ENCODE measurements at places on chromosomes 16 and 17.

DNA sequence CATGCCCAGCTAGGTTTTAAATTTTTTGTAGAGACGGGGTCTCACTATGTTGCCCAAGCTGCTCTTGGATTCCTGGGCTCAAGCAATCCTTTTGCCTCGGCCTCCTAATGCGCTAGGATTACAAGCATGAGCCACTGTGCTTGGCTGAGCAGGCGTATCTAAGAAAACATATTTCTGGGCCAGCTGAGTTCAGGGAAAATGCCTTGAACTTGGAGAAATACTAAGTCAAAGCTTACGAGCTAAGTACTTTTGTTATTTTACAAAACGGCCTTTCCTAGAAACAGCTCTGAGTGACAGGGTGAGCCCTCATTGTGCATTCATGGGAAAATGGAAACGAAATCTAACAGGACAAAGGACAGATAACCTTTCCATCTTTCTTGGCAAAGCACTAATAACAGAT lies 24.7 kb downstream of the DNAI2 start:
- no peak for DNase-seq

GRCh38 chr17:43952351-43952723 lies 1.4 kb downstream of the PYY start:
- no peak for DNase-seq

- no peak for DNase-seq
These were observed 123.3 kb downstream of the CDK5R1 start for GRCh38 chr17:32609884-32610650.

DNA sequence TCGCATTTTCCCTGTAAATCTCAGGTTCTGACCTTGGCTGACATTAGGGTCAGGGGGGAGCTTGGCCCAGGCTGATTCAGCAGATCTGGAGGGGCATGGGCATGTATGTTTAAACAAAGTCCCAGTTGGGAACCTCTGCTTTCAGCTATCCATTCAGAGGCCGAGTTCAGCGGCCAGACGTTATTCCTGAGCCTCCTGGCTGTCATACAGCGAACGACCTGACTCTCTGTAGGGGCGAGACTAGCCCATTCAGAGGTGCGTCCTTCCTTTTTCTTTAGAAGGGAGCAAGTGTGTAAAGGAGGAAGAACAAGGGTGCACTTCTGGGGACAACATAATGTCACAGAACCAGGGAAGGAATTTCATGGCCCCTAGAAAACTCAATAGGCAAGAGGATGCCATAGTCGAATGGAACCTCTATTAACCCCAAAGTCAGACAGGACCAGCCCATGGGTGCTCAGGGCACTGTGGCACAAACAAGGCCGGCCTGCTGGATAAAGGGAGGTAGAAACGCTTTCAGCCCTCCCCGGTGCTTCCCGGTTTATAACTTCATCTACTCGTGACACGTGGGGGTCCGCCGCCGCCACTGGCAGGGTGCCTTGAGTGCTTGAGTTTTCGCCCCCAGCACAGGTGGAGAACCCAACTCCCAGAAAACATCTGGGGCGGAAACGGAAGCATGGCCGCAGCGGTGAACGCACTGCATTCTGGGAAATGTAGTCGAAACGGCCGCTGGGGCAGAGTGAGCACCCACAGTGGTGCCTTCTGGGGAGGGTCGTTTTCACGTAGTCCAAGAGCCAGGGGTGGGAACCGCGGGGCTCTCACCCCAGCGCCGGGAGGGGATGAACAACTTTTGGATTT lies 33.2 kb upstream of the PLCG2 start:
- DNase-seq = peak; percentile 85

- no peak for DNase-seq
These were observed 9.3 kb downstream of the KCTD5 start for GRCh38 chr16:2691491-2692248.

- DNase-seq = peak; percentile 44
These were observed 1.9 kb downstream of the SLC16A3 start for GRCh38 chr17:82230609-82231311.

DNA sequence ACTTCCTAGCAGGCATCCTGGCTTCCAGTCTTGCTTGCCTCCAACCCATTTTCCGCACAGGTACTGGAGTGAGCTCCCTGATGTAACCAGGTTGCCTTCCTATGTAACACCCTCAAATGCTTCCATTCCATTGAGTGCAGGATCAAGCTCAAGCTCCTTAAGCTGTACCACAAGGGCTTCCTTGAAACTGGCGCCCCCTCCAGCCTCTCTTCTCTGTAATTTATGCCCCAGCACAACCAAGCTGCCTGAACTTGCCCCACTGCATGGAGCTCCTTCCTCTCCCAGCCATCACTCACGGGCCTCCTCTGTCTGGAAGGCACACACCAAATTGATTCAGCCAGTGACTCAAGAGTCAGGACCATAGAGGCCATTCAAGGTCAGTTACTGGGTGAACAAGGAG lies 234.8 kb upstream of the RPL38 start:
- DNase-seq = no peak

GRCh38 chr16:27284865-27285675 lies 16.5 kb upstream of the NSMCE1 start:
- no peak for DNase-seq

DNA sequence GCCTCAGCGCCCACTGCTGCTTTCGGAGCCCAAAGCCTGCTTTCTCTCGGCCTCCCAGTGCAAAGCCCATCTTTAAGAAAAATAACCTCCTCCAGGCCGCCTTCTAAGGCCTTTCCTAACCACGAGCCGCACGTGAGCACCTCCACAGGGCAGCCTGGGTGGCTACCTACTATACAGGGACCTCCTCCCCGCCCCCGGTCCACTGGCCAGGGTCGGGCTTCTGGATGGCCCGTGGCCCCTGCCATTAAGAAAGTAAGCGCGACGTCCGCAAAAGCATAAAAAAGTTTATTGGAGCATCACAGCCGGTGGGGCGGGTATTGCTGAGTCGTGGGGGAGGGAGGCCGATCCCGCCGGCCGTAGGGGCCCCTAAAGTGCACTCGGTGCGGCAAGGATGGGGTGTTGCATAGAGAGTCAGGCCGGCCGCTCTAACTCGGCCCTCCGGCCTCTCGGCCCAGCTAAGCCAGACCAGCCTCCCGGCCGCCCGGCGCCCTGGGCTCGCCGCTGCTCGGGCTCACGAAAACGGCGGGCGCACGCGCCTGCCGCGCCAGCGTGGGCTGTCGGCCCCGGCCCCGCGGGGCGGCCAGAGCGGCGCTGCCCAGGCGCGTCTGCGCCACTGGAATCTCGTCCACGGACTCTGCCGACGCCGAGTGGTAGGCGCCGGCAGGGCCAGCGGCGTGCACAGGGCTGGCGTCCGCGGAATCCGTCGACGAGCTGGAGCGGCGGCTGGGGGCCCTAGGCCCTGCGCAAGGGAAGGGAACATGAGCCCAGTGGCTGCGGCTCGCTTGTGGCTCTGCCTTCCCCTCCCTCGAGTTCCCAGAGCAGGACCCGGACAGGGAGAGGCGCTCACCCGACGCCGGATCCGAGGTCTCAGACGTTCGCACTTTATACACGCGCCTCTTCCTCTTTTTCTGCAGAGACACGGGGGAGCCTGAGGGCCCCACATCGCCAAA lies 1.1 kb upstream of the TPPP3 start:
- no peak for DNase-seq

DNA sequence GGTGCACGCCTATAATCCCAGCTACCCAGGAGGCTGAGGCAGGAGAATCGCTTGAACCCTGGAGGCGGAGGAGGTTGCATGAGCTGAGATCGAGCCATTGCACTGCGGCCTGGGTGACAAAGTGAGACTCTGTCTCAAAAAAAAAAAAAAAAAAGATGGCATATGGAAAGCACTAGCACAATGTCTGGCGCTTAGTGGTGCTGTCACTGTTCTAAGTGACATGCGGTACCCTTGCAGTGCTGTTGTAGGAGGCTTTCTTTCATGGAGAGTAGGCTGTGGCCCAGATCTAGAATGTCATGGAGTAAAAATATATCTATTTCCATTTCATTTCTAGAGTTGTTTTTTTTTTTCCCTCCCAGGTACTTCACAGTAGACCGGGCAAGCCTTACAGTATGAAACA lies 14.6 kb upstream of the METTL9 start:
- no peak for DNase-seq

- DNase-seq = no peak
These were observed 488 bp downstream of the C17orf113 start for GRCh38 chr17:42049834-42050392.

- no peak for DNase-seq
These were observed 81.6 kb upstream of the LGALS9 start for GRCh38 chr17:27549251-27549893.
